ENCODE measurements at places on chromosomes 1 and 21. TPM values are rescaled to one million over a fixed set of nuclear protein-coding genes. Genes with fewer than 3 reads are reported as not detected.

GRCh38 chr1:147717706-147718097 lies 42.7 kb downstream of the GJA5 start:
- DNase-seq = no peak

DNA sequence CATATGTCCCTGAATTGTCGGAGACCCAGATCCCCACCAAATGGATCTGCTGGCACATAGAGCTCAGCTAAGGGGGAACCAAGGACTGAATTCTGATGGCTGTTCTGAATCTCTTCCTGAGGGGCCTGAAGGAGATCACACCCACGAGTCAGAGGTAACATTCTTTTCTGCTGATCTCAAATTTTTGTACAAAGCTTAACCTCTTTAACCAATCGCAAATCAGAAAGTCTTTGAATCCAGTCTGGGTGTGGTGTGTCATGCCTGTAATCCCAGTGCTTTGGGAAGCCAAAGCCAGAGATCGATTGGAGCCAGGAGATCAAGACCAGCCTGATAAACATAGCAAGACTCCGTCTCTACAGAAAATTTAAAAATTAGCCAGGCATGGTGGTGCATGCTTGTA lies 62.8 kb upstream of the PRRC2C start:
- DNase-seq = no peak

DNA sequence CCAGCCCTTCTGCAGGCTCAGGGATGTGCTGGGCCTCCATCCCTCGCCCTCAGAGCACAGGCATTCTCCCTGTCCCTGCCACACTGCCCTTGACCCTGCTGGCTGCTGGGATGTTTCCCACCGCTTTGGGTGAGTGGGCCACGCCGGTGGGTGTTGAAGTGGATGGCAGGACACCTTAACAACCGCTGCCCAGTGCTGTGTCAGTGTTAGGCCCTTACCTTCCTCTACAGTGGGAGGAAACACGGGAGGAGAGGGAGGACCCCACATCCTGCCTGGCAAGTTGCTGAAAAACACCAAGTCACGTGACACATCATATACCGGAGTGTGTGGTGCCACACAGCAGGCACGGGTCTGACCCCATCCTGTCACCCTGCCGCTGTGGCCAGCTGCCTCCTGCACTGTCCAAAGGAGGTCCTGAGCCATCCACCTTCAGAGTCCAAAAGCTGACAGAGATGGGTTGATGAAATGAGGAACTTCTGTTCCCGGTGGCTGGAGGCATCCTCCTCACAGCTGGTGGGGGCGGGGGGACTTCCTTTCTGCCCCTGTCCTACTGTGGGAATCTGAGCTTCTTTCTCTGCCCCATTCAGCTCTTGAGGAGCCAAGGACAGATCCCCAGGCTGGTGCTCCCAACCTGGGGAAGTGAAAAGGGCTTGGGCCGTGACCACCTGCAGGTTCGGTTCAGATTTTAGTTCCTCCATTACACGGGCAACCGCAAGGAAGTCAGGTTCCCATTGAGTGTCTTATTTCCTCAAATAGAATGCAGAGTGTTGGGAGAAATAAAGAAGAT lies 3.2 kb upstream of the THEMIS2 start:
- peak; percentile 78 for DNase-seq

DNA sequence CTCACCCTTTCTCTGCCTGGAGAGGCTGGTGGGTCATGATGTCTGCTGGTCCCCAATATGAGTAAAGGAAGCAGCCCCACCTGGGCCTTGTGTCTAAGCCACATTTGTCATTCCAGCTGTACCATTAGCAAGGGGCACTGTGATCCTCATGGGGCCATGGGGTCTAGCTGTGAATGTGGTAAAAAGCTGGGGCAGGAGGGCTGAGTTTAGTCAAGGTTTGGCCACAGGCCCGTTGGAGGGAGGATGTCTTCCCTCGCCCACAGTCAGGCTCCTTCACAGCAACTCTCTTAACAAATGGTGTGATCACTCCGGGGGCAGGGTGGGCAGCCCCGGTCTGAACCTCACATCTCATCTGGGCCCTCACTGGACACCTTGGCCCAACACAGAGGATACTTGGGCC lies 115.4 kb downstream of the DMRTB1 start:
- no peak for DNase-seq

FCRL2 gene
- total RNA-seq = 6.6 TPM

- DNase-seq = no peak
These were observed 5.3 kb upstream of the GADD45A start for GRCh38 chr1:67679691-67680090.

GRCh38 chr1:223492044-223492443 lies 98.8 kb downstream of the CCDC185 start:
- DNase-seq = no peak

SLC45A3 gene
- 5.3 TPM for total RNA-seq

- DNase-seq = no peak
These were observed 108.0 kb downstream of the LBR start for GRCh38 chr1:225319871-225320270.

DNA sequence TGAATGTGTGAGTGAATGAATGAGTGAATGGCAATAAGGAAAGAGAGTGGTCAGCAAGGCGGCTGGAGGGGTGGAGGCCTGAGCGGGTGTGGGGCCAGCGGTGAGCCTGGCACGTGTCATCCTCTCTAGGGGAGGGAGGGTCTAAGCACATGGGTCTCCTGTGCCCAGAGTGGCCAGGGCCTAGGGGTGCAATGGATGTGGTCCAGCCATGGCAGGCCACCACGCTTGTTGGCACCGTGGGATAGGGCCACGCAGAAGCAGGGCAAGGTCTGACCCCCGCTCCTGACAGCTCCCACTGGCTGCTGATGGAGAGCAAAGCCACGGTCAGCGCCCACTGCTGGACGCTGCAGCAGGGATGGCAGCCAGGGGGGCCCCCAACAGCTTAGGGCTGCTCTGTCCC lies 19.5 kb upstream of the SPSB1 start:
- DNase-seq = no peak

GRCh38 chr21:41836166-41837015 lies 42.8 kb downstream of the PRDM15 start:
- peak; percentile 36 for DNase-seq

DNA sequence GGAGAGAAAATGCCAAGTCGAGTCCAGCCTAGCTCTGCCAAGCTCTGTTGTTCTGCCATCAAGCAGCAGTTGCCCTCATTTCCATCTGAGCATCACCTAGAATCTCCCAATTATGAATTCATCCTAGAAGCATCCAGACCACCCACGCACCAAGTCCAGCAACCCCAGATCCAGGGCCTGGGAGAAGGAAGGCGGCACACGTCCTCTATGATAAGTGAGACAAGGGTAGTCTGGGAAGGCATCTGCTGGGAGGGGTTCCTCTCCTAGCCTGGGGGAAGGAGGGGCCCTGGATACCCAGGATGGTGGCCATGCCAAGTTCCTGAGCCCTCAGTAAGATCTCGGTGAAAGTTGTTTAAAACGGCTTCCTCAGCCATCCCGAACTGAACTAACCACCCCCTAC lies 70.7 kb downstream of the VWA5B1 start:
- DNase-seq = no peak

- DNase-seq = peak; percentile 88
These were observed 43.0 kb downstream of the GALNT2 start for GRCh38 chr1:230109895-230110667.

GRCh38 chr1:110787328-110788071 lies 85.4 kb upstream of the CD53 start:
- DNase-seq = peak; percentile 82

C1orf210 gene
- total RNA-seq = not detected

GPR157 gene
- 4.1 TPM for total RNA-seq

- no peak for DNase-seq
These were observed 5.1 kb upstream of the S100A10 start for GRCh38 chr1:151998611-151999362.

GRCh38 chr1:116131866-116132605 lies 20.8 kb downstream of the MAB21L3 start:
- no peak for DNase-seq

OR14A2 gene
- total RNA-seq = not detected

Measured in OCI-LY7 (cell line).